Activated T-cell treated with anti-CD3 and anti-CD28 coated beads for 48 hours (primary cell): ENCODE measurements at places on chromosomes 7 and 10.

DNA sequence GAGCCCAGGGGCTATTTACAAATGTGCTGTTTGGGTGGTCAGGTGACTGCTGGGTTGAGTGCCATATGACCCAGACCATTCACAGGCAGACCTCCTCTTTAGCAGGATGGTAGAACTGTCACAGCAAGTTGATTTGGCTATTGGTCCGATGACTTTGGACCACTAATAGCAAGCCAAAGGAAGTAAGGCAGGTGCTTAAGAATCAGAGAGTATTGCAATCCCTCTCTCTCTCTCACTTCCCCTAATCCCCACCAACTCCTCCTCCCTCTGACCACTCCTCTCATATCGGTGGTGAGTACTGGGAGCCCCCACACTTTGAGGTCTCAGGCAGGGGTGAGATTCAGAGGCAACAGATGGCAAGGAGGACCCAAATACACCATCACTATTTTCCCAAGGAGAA lies 165.3 kb downstream of the TRIL start:
- DNase-seq: no peak

DNA sequence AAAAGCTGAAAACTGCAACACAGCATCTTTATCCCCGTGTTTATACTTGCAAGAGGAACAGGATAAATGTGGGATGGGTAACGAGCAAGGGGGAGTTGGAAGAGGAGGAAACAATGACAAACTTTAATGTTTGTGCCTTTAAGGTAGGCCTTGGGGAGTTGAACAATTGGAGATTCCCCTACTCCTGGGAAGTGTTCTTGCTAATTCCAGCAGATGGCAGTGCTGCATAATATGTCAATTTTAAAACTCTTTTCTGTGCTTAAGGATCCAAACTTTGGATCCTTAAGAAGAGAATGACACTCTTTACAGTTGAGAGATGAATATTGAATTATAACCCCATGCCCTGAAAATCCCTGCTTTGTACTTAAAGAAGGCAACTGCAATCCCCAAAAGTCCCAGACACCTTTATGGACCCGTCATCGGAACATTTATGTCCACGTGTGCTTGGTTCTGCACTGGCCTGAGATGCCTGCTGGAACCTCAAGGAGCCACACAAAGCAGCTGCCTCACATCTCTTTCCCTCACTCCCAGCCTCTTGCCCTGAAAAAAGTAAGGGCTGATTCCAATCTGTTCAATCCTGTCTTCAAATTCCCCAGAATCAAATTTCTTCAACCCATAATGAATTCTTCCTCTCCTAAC lies 12.0 kb downstream of the IFIT5 start:
- no peak for DNase-seq

DNA sequence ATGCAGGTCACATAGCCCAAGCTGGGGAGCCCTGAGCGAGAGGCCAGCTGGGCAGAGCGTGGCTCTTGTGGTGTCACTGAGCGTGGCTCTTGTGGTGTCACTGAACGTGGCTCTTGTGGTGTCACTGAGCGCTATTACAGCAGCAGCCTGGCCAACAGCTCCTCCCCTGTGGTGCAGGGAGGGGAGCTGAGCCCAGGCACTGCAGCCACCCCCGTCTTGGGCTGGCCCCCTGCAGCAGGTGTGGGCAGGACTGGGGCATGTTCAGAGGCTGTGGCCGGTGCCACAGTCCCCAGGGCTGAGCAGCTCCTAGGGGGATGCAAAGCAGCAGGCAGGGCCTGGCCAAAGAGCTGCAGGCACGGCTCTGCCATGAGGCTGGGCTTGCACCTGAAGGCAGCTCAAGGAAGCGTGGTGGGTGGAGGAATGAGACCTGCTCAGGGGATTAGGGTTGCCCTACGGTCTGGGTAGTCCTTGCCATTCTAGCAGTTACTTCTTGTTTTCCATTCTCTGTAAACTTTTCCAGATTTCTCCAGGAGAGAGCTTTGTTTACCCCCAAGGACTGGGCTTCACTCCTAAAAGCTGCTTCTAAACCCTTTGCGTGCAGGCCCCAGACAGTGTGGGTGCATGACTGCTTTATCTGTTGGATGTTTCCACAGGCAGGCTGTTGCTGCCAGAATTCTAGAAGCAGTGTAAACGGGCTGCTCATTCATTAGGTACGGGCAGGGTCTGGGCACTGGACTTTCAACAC lies 29.2 kb downstream of the ZNF783 start:
- no peak for DNase-seq

- no peak for DNase-seq
Measured at GRCh38 chr7:115546790-115547189, 483.8 kb downstream of the TFEC start.

- DNase-seq: no peak
Measured at GRCh38 chr7:40922316-40922670, 780.6 kb downstream of the INHBA start.

DNA sequence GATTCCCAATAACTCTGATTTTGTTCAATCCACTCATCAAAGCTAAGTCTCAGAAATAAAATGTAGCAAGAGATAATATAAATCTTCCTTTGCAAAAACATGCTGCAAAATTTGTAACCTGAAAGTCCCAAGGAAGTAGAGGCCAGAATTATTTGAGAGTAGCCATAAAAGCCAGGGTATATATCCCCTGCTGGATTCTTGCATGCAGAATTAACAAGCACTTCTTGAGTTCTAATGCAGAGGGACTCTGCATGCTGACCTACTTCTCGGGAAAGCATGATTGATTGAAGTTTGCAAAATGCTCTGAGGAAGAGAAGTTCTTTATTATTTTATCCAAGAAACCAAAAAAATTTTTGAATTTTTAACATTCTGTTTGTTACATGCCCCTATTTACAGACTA lies 121.6 kb downstream of the THSD7A start:
- no peak for DNase-seq

- DNase-seq: no peak
Measured at GRCh38 chr10:44995581-44995913, 5.2 kb upstream of the ZNF22 start.

GRCh38 chr10:99057936-99058690 lies 177.5 kb downstream of the HPSE2 start:
- DNase-seq: no peak

- no peak for DNase-seq
Measured at GRCh38 chr10:76117949-76118348, 686.5 kb downstream of the LRMDA start.

GRCh38 chr10:77702166-77702565 lies 64.6 kb upstream of the KCNMA1 start:
- DNase-seq: no peak

- DNase-seq: no peak
Measured at GRCh38 chr10:4373098-4373497, 452.9 kb upstream of the AKR1E2 start.

DNA sequence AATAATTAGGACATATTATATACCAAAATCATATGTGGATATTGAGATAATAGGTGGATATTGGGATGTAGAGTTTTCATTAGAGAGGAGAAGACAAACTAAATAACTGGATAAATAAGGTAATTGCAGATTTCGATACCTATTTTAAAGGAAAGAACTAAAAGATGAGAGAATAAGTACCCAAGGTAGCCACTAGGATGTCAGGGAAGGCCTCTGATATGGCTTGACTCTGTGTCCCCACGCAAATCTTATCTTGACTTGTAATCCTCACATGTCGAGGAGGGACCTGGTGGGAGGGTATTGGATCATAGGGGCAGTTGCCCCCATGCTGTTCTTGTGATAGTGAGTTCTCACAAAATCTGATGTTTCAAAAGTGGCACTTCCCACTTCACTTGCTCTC lies 44.7 kb upstream of the TMEM229A start:
- DNase-seq: no peak

GRCh38 chr7:91306266-91306665 lies 42.0 kb downstream of the FZD1 start:
- no peak for DNase-seq

GRCh38 chr7:28941633-28942032 lies 16.5 kb downstream of the TRIL start:
- no peak for DNase-seq

- DNase-seq: no peak
Measured at GRCh38 chr7:155230169-155230593, 67.5 kb upstream of the INSIG1 start.

DNA sequence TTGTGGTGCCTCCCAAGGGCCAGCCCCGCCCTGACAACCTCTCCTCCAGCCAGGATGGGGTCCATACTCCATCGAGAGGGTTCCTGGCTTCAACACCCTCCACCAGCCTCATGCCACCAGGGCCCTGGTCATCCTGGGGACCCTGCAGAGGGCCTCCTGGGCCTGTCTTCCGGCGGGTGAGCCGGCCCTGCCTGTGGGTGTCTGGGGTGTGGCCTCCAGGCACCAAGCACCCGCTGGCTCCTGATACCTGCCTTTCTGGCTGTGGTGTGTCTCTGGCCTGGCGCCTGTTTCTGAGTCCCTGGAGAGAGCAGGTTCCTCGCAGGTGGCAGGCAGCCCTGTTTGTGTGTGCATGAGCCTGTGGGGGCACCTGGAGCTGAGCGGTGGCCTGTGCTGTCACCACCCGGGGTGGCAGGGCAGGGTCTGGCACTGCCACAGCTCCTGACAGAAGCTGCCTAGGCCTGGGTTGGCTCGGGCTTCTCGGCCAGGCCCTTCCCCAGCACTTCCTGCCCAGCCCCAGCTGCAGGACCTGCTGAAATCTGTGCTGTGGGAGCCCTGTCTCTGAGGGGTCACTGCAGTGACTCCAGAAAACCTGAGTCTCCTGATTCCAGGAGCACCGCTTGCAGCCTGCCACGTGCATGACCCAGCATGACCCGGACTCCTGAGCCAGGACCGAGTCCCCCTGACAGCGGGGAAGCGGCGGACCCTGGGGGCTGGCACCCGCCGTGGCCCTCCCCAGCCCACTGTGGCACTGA lies 18.4 kb downstream of the ADAM8 start:
- DNase-seq: peak; percentile 54

- DNase-seq: no peak
Measured at GRCh38 chr7:97094284-97094930, 23.1 kb upstream of the SDHAF3 start.

- DNase-seq: no peak
Measured at GRCh38 chr7:55375237-55375636, 10.1 kb downstream of the LANCL2 start.

DNA sequence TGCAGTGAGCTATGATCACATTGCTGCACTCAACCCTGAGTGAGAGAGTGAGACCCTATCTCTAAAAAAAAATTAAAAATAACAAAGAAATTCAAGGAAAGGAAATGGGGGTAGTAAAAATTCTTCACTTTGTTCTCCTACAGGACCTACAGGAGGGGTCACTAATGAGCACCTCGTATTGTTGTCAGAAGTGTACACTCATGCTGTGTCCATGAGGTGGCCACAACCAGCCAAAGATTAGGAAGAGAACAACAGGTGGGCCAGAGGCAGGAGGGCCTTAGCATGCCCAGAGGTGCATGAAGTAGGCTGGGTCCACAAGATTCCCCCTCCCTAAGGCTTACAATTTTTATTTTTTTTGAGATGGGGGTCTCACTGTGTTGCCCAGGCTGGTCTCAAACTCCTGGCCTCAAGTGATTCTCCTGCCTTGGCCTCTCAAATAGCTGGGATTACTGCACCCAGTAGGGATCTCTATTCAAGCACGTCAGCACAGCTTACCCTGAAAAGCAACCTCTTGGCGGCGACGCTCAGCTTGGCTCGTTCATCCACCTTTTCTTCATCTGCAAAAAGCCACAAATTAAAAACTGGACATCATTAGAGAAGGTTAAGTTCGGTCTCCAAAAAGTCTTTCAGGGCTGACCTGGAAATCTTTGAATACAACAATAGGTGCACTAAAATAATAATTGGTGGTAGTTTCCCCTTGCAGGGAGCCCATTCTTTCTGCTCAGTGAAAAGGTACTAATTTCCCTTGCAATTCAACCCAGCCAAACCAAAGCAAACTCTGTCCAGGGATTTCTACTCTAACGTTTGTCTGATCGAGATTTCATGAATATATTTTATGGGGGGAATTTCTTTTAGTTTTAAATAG lies 104.4 kb downstream of the SVIL start:
- DNase-seq: no peak

DNA sequence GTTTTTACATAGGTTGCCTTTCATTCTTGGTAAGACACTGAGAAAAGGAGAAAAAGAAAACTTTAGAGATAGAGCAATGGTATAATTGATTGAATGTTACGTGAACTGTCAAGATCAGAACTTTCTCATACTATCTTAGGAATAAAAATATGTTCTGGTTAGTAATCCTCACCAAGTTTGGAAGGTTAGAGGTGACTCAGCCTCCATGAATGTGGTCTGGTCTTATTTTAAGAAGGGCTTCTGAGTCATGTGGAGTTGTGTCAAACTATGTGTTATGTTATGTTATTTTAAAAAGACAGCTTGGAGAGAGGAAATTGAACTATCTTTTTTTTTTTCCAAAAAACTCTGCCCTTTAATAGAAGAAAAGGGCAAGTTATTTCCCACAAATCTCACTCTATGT lies 458.6 kb upstream of the KLF6 start:
- DNase-seq: no peak
